ENCODE measurements at places on chromosomes 6 and 20. TPM values are rescaled to one million over a fixed set of nuclear protein-coding genes. Genes with fewer than 3 reads are reported as not detected.

The CHRNA4 gene
- total RNA-seq, result 0.82 TPM

The MAP3K5 gene
- 1.7 TPM for total RNA-seq

The LPIN3 gene
- 18.0 TPM for total RNA-seq

The COL11A2 gene
- 1.3 TPM for total RNA-seq

The SMIM26 gene
- 51.3 TPM for total RNA-seq

All from astrocyte (in vitro differentiated cells and primary cell).